CD4-positive, alpha-beta T cell treated with Interleukin-2 at 100 ng/mL for 4 hours (primary cell): ENCODE measurements at places on chromosomes 12 and 14.

DNA sequence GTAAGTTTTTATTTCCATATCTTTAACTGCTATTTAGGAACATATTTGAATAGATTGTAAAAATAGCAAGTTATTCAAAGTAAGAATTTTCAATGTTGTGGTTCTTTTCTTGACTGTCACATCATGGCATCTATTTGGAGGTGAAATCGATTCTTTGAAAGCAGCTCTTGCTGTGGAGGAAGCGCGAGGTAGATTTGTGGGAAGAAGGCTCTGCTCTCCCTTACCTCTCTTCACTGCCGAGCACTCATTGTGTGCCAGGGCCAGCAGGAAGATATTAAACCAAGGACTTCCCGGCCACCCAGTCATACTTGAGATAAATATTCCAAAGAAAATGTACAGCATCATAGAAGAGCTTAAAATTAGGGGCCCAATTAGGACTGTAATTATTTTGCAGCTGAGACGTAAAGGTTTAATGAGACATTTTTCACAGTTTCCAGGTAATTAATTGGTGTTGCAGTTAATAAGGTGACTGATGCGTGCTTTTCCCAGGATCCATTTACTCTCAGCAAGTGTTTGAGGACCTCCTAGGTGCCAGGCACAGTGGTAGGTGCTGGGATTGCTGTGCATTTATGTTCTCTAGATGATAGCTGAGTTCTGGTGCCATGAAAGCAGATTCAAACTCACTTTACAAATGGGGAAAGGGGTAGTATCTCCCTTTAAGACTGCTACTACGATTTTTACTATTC lies 89.2 kb upstream of the DYNC1H1 start:
- no peak for DNase-seq

DNA sequence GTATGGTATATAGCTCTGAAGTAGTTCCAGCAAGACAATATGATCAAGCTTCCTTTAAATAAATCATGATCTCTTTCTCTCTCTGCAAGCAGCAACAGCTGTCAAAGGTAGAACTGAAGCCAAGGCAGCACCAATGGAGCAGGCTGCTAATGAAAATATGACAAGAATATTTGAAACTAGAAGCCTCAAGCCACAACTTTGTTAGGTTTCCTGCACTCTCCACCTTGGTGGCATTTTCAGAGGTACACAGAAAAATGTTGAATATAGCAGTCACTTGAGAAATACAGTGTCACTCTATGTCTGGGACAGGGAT lies 43.8 kb upstream of the PSMA6 start:
- DNase-seq, result no peak

GRCh38 chr14:65753061-65753460 lies 340.5 kb downstream of the FUT8 start:
- DNase-seq, result no peak

- DNase-seq, result no peak
Measured at GRCh38 chr14:30864934-30865333, 9.4 kb upstream of the COCH start.

- peak; percentile 82 for DNase-seq
Measured at GRCh38 chr12:120583478-120584030, 2.4 kb upstream of the POP5 start.

GRCh38 chr12:55659486-55660385 lies 23.0 kb downstream of the OR10P1 start:
- no peak for DNase-seq

DNA sequence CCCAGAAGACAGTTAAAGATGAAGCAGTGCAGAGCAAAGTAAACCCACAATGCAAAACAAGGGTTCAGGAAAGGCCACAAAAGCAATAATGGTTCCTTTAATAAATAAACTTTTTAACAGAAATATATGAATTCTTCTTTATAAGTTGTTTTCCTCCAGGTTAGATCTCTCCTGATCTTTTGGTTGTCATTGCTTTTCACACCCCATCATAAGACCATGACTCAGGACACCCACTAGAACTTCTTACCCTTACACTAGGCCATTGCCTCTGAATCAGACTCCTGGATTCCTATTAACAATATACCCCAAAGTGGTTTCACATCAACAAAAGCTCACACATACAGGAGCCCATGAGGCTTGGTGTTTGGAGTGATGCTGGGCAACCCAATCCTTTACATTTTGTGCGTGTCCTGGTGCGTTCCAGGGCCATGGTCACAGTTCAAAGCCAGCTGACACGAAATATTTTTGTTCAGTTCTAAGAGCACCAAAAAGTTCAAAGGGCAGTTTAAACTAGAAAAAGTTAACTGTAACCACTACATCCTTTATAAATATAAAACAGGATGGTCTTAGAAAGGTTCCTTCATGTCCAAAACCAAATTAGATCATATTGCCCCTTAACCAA lies 187.0 kb downstream of the EPS8 start:
- DNase-seq, result no peak

DNA sequence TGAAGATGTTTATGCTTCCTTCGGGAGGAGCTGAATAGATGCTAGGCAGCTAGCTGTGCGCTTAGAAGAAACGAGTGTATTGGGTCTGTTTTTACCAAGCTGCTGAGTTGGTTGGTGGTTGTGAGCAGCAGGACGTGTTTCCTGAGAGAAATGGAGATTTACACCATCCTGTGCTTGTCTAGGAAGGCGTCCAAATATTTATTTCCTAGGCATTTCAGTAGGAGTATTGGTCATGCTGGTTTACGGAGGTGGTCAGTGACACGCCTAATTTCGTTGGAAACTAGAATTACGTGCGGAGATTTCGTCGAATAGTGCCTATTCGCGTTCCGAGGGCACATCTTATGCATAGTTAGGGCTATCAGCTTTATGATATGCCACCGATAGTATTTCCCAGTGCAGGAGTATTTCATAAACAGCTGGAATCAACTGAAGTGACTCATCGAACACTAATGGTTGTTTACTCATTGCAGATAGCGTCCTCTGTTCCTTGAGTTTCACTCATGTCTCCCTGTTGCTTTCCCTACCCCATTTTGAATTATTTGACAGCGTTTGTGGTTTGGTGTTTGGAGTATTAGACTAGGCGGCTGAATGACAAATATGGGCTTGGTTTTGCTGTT lies 780 bp downstream of the TBC1D15 start:
- DNase-seq, result no peak

- DNase-seq, result no peak
Measured at GRCh38 chr14:75438486-75439080, 10.8 kb downstream of the JDP2 start.

- DNase-seq, result no peak
Measured at GRCh38 chr14:100804558-100805309, 21.2 kb upstream of the MEG3 start.

GRCh38 chr12:25829192-25829591 lies 129.3 kb upstream of the RASSF8 start:
- no peak for DNase-seq

DNA sequence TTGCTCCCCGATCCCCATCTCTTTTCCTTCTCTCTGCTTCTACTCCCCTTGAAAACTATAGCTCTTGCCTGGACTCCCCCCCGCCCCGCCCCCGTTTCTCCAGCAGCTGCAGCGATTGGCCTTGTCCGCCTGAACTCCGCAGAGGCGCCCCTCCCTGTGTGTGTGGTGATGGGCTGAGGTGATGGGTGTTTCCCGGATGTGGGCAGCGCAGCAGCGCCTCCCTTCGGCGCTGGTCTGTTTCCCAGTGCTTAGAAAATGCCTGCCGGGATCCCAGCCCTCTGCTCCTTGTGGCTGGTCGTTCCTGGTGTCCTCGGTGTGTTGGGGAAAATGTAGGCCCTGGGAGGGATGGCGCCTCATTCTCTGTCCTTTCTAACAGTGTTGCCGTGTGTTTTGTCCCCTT lies 43.3 kb downstream of the GALNT8 start:
- no peak for DNase-seq
